ENCODE measurements at places on chromosomes 5 and 9. TPM values are rescaled to one million over a fixed set of nuclear protein-coding genes. Genes with fewer than 3 reads are reported as not detected.

DNA sequence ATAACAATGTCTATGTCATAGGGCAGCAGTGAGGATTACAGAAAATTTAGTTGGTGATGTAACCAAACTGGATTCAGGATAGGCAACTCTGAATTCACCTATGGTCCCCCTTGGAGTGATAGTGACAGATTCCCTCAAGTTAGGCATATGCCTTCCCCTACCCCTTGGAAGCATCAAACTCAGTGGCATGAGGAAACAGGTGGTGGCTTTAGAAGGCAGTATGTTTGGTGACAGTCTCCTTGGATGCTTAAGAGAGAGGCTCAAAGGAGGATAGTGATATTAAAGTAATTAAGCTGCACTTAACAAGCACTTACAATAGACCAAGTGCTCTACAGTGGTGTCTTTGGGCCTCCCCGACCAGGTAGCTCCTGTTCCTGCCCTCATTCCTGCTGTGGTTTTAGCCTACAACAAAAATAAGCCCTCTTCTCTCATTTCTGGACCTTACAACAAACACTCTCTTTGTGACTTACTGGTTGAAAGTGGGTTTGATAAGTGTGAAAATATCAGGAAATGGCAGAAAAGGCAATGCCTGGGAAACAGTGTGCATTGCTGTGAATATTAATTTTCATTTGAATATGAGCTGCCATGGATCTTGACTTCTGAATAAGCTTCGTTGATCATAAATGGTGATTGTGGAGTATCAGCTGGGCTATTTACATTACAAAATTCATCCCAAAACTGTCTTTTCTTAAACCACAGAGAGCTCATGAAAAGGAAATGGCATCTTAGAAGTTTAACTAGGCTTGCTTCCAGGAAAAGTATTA lies 29.2 kb downstream of the NR4A3 start:
- H3K27ac ChIP-seq: no peak overlapping the region
- no peaks in the 10 kb centered on the region for H3K4me1 ChIP-seq

- no peak overlapping the region for H3K4me3 ChIP-seq
- H3K4me1 ChIP-seq: 0 out of 2 replicates have a peak, but pooled peaks cover 2% of the 10 kb centered on the region
- H3K36me3 ChIP-seq: no peaks in the 10 kb centered on the region
- H3K27ac ChIP-seq: no peak overlapping the region
These were observed 75.6 kb downstream of the NTNG2 start for GRCh38 chr9:132237481-132237880.

GRCh38 chr5:155767470-155767869 lies 559.5 kb upstream of the SGCD start:
- H3K4me1 ChIP-seq: no peaks in the 10 kb centered on the region
- no peak overlapping the region for H3K4me3 ChIP-seq
- H3K27me3 ChIP-seq: no peaks in the 10 kb centered on the region
- DNase-seq: no peak

- no peaks in the 10 kb centered on the region for H3K36me3 ChIP-seq
- no peak for DNase-seq
These were observed 55.4 kb upstream of the PPARGC1B start for GRCh38 chr5:149674686-149675085.

GRCh38 chr5:156888520-156888919 lies 38.4 kb downstream of the PPP1R2B start:
- DNase-seq: no peak
- H3K4me1 ChIP-seq: no peaks in the 10 kb centered on the region
- no peaks in the 10 kb centered on the region for H3K27me3 ChIP-seq
- no peak overlapping the region for H3K27ac ChIP-seq

- H3K4me3 ChIP-seq: no peak overlapping the region
- no peaks in the 10 kb centered on the region for H3K27me3 ChIP-seq
- 0 out of 2 replicates have a peak, but pooled peaks cover 4% of the 10 kb centered on the region for H3K4me1 ChIP-seq
- no peaks in the 10 kb centered on the region for H3K36me3 ChIP-seq
These were observed 141.4 kb downstream of the SEC61B start for GRCh38 chr9:99363509-99363908.

CKMT2 gene
- 1.2 TPM for total RNA-seq

GRCh38 chr9:36815023-36815422 lies 219.0 kb downstream of the PAX5 start:
- no peak overlapping the region for H3K4me3 ChIP-seq
- H3K27me3 ChIP-seq: no peaks in the 10 kb centered on the region
- H3K4me1 ChIP-seq: 0 out of 2 replicates have a peak, but pooled peaks cover 5% of the 10 kb centered on the region
- no peaks in the 10 kb centered on the region for H3K36me3 ChIP-seq

All from HepG2 (cell line).